Stimulated activated CD4-positive, alpha-beta T cell treated with anti-CD3 and anti-CD28 coated beads, Interleukin-1b, Interleukin-23, amount 100 ng/mL, for 1 hour (primary cell): ENCODE measurements at places on chromosomes 6 and 20.
A peak's percentile ranks its signal among the peaks of the same experiment; 100 is the strongest.

DNA sequence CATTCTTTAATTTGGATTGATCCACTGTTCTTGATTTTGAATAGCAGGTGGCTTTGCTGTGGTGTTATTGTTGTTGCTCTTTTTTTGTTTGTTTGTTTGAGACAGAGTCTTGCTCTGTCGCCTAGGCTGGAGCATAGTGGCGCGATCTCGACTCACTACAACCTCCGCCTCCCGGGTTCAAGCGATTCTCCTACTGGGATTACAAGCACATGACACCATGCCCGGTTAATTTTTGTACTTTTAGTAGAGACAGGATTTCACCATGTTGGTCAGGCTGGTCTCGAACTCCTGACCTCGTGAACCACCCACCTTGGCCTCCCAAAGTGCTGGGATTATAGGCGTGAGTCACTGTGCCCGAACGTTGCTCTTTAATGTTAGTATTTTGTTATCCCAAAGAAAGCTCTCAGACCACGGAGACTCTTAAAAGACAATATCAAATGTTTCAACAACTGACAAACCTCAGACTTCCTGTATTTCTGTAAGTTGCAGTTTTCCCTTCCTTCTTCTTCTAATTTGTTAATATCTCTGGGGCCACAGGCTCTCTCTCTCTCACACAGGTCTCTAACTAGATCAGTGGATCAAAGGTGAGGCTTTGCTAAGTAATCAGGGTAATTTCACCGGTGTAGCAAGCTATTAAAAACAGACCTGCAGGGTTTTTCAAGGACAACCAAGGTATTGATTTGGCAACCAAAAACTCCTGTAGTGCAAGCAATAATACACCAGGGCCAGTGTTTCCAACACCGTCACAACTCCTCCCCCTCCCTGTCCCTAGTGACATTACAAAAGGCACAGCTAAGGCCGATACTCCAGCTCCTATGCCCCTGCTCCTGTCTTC lies 48.8 kb upstream of the ZNF217 start:
- no peak for DNase-seq

DNA sequence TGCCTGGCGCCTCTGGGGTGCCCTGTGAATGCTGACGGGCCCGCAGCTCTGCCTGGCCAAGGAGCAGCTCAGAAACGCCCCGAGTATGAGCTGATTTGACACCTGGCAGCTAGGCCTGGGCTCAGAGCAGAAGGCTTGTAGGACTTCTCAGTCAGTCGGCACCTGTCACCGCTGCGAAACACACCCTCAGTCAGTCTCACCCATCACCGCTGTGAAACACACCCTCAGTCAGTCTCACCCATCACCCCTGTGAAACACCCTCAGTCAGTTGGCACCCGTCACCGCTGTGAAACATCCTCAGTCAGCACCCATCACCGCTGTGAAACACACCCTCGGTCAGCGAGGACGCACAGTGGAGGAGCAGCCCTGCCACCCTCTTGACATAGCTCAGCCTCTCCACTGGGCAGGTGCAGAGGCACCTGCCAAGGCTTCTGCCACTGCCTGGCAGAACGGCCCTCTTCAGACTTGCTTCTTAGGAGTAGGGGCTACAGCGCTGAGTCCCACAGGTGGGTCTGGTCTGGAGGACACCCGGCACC lies 109.0 kb downstream of the PSMB1 start:
- DNase-seq = no peak

DNA sequence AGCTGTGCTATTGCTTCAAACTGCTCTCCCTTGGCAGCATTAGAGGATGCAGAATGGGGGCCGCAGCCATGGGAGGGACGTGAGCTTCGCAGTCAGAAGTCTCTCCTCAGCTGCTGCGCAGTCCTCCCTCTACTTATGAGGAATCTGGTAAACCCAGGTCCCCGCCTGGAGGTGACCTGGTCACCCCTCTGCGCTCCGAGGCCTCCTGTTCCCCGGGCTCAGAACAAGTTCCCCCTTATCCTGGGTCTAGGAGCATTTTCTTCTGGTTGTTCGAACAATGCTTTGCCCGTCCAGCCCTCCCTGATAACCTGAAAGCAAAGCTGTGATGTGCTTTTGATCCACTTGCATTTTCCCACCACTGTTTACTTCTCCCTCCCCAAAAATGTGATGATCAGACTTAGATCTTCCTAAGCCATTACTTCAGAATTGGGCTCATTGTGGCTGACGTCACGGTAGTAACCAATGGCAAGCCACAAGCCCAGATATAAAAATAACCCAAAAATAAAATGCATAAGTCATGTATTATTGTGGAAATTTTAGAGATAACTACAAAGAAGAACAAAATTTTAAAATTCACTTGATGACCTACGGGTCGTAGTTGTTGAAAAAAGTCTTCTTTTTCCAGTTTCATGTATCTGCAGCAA lies 80.7 kb downstream of the SERAC1 start:
- DNase-seq = no peak

GRCh38 chr6:61868507-61869080 lies 417.4 kb downstream of the KHDRBS2 start:
- no peak for DNase-seq

- no peak for DNase-seq
Observed at GRCh38 chr6:3859878-3860552, 10.8 kb downstream of the FAM50B start.

DNA sequence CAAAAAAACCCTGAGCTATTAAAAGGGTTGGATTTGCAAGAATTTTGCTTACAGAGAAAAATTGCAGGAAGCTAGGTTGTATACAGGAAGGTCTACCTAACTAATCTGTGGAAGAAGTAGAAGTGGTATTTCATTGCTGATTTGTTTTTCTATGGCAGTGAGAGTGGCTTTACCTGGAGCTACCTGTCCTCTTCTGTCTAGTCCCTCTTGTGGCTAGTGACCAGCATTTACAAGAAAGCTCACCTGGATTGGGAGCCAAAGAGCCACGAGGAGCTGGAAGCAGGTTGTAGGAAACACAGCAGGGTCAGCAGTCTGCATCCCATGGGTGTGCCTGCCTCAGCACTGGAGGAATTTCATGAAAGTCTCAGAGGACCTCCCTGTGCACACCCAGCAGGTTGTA lies 120.3 kb upstream of the RALGAPA2 start:
- DNase-seq = no peak

- DNase-seq = no peak
Observed at GRCh38 chr6:163412801-163413344, 1.6 kb upstream of the QKI start.

DNA sequence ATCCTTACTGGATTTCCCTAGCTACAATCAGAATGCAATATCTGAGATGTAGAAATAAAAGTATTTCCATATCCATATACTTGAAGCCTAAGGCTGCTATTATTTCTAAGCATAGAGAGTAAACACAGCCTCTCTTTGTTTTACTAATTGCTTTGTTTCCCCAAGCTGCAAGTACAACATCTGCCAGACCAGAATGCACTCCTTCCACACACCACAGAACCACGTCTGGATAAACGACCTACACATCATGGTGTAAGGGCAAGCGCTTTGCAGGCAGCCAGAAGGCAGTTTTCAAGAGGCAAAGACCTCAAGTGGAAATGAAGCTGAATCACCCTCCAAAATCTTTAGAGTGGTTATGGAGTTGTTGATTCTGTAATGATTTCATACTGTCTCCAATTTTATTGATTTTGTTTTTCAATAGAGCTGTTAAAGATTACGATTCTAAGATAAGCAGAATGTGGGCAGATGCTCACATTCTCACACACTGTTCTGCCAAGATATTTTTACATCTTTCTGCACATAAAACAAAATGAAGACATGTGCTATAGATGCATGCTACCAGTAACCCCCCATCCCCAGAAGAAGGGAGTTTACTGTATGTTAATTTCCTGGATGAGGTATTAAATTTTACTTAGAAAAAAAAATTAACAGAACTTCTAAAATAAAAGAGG lies 88.8 kb downstream of the THEMIS start:
- no peak for DNase-seq

GRCh38 chr20:562232-562897 lies 18.8 kb upstream of the CSNK2A1 start:
- no peak for DNase-seq

- DNase-seq = no peak
Observed at GRCh38 chr20:20778676-20779075, 66.2 kb upstream of the RALGAPA2 start.

GRCh38 chr20:35296101-35296554 lies 3.9 kb upstream of the FAM83C start:
- no peak for DNase-seq

DNA sequence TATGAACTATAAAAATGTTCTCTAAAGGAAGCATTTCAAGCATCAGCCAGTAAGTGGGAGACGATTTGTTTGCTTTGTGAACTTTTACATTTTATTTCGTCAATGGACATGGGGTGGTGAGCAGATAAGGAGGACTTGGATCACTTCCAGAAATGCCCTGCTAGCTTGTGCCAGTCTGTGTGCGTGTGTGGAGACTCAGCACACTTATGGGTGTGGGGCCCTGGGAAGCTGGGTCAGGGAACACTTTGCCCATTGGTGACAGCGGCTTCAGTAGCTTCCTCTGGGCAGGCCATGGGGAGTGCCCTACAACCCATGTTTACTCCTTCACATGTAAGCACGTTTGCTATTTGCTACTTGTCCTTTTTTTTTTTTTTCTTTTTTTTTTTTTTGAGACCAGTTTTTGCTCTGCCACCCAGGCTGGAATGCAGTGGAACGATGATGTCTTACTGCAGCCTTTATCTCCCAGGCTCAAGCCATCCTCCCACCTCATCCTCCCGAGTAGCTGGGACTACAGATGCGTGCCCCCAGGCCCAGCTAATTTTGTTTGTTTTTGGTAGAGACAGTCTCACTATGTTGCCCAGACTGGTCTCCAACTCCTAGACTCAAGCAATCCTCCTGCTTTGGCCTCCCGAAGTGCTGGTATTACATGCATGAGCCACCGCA lies 24.2 kb downstream of the PRDM1 start:
- no peak for DNase-seq

DNA sequence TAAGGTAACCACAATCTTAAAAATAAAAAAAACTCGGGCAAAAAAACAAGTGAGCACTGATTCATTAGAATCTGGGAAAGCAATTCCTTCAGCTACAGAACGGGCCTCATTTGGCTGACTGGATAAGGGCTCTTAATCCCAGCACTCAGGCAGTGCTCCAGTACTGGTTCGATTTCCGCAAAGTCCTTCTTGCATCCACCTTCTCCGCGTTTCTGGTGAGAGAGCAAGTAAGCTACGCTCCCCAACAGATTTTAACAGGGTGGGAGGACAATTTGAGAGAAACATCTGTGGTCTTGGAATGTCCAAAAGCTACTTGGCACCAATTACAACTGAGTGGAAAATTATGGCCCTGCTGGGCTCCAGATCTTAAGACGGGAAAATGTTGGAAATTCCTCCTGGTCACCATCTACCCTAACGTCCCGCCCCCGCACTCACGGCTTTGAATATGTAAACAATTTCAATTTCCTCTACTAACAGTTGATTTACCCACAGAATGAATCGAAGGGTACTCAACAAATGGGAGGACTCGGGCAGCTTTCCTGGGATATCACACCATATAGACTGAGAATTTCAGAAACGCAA lies 18.1 kb upstream of the ZSCAN9 start:
- DNase-seq = no peak

- DNase-seq = no peak
Observed at GRCh38 chr6:70282312-70282918, 20.5 kb downstream of the COL9A1 start.

DNA sequence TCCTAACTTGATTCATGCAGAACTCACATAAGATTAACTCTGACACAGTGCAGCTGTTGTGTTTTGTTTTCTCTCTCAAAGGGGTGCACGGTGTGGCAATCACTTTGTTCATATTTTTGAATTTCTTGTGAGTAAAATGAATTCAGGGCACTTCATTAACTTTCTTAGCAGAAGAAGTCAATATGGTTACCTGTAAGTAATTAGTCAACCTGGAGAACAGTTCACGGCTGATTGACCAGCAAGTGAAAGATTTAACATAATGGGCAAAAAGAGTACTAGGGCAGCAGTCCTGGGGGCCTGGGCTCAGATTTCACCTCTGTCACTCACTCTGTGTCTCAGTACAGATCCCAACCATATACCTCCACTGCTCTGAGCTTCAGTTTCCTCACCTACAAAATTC lies 102.4 kb upstream of the SPTLC3 start:
- DNase-seq = no peak

DNA sequence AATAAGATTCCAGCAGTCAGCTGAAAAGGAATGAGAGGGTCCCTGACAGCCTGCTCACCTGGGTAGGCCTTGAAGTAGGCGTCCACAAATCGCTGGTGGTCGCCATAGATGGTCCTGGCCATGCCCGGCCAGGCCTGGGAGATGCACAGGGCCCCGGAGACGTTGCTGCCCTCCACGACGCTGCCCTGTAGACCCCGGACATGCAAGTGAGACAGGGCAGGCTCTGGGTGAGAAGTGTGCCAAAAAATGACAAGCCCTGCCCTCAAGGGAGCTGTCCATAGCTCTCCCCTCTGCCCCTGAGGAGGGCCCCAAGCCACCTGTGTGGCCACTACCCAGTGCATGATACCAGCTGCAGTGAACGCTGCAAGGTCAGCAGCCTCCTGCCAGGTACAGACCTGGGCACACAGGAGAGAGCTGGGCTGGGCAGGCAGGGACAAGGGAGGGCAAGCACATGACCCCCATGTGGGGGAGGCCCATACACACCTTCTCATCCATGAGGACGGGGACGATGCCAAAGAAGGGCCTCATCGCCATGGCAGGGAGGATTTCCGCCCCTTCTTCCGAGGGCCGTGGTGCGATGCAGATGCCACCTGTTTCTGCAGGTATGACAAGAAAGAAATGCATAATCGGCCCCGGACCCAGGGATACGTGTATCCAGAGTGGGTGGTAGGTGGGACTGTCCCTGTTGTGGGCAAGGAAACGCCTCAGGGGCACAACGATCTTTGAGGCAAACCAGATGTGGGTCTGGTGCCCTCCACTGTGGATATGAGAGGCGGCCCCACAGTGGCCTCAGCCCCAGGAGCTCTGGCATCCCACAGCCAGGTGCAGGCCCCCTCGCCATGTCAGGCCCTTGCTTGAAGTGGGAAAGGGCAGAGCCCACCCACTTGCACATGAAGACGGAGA lies 21.2 kb upstream of the APMAP start:
- DNase-seq = no peak

DNA sequence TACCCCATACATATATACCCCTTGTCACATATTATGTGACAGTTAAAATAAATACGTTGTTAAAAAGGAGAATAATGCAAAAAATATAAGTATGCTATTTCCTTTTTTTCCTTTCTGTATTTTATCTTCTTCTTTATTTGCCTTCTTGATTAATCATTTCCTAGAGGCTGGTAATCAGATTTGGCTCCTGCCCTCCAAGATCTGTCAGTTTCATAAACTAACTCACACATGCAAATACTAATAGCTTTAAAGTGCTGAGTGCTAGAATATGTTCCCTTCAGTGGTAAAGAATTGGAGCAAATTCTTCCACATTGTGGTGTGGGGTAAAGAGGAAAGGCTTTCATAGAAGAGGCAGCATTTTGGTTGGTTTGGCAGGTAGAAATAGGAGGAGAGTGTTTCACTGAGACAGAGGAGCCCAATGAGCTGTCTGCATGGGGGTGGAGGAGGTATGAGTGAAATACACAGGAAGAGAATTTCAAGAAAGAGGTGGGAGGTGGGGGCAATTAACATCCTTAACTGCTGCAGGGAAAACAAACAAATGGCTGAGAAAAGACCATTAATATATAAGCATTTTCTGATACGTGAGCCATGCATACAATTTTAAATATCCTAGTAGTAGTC lies 523.9 kb downstream of the BMP2 start:
- no peak for DNase-seq

GRCh38 chr20:57390604-57391438 lies at the start of gene RBM38:
RBM38 (plus strand) TSS chr20:57391396; CDS start chr20:57391582, 186 bp downstream.
- DNase-seq = peak; percentile 50
